Right hindlimb (tissue), 1 donor: ENCODE measurements at places on chromosomes 5 and 9.

DNA sequence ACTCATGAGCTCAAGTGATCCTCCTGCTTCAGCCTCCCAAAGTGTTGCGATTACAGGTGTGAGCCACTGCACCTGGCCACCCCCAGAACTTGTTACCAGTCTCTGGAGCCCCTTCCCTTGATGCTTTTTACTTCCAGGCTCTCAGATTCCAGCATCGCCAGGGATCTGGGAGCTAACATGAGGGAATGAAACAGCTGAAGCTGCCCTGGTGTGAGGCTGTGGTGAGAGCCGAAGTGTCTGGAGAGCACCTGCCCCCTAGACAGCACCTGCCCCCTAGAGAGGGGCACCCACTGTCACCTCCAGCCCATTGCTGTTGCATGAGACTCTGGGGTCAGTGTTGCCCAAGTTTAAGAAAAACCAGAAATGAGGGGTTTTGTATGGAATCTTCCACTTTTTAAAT is 124.3 kb upstream of the SAP30L start:
- no peak for DNase-seq

DNA sequence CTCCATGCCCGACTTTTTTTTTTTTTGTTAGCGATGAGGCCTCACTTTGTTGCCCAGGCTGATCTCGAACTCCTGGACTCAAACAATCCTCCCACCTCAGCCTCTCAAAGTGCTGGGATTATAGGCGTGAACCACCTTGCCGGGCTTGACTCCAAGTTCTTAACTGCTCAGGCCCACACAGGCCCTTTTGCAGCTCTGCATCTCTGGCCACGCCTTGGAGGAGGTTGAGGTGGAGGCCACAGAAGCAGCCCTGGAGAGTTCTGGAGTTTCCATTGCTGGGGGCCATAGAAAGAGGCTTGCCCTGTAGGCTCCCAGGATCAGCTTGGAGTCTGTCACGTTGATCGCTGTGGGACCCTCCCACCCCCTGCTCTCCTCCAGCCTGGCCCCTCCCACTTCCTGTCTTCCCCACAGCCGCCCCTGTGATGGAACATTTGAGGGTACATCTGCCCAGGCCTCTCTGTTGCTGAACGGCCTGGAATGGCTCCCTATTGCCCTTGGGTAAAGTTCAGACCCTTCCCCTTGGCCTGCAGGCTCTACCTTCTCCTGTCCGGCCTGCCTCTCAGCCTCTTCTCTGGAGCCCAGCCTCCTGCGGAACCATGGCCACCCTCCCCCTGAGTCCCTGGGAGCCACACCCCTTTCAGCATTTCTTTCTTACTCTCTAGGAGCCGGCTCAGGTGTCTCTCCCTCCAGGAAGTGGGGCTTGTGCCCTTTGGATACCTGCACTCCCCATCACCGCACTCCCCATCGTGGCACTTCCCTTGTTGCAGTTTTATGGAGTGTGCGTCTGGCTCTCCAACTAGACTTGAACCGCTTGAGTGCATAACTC is 30.4 kb upstream of the IER5L start:
- DNase-seq: peak; percentile 51

- no peak for DNase-seq
These were observed 458.0 kb downstream of the DMAC1 start for GRCh38 chr9:7341571-7341970.

GRCh38 chr5:90547072-90547536 is 11.5 kb upstream of the ADGRV1 start:
- no peak for DNase-seq

DNA sequence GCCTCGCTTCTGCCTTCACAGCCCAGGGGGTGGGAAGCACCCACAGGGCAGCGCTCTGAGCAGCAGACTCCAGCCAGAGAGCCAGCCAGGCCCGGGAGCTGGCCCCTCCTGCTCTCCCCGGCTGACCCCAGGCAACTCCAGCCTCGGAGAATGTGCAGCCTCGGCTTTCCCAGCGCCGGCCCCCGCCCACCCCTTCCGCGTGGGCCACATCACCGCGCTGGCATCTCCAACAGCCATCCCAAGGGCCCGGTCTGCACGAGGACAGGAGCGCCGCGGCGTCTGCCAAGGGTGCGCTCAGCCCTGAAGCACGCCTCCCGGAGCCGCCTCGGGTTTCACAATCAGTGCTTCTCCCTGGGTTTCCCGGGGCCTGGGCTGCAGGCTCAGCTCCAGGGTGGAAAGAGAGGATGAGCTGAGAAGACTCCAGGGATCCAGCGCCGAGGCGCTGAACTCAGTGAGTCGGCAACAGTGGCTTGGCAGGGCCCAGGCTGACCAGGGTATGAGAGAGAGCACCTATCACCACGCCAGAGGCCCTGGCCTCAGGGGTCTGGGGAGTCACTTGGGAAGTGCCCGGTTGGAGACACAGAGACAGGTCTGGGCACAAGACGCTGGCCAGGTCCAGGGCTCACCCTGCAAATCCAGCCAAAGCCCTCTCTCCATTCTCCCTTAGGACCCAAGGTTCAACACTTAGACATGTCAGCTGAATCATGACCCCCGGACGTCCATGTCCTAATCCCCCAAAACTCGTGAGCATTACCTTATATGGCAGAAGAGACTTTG is 79.6 kb downstream of the ADAMTS2 start:
- DNase-seq: peak; percentile 93
